ENCODE measurements at places on chromosomes 7 and 10. TPM values are rescaled to one million over a fixed set of nuclear protein-coding genes. Genes with fewer than 3 reads are reported as not detected.

OR6B1 gene
- not detected for total RNA-seq

ARHGEF35 gene
- 4.0 TPM for total RNA-seq

IFIT3 gene
- total RNA-seq, result 0.35 TPM

PTER gene
- total RNA-seq, result 26.0 TPM

UPK3BL1 gene
- 20.5 TPM for total RNA-seq

ABCF2 gene
- total RNA-seq, result 86.5 TPM

RBM20 gene
- total RNA-seq, result 0.07 TPM

ADIRF gene
- not detected for total RNA-seq

PNLIP gene
- not detected for total RNA-seq

ZNF485 gene
- 5.5 TPM for total RNA-seq

C10orf62 gene
- not detected for total RNA-seq

EBF3 gene
- not detected for total RNA-seq

HHEX gene
- total RNA-seq, result not detected

TACR2 gene
- not detected for total RNA-seq

FXYD4 gene
- not detected for total RNA-seq

OR2A1 gene
- not detected for total RNA-seq

TRIP6 gene
- total RNA-seq, result 37.7 TPM

FAM180A gene
- total RNA-seq, result not detected

PUS7 gene
- 30.4 TPM for total RNA-seq

UNCX gene
- total RNA-seq, result not detected

ADAP1 gene
- 77.3 TPM for total RNA-seq

FAM13C gene
- not detected for total RNA-seq

BICC1 gene
- total RNA-seq, result not detected
